ENCODE measurements at places on chromosomes 5 and 9.

GRCh38 chr9:70668751-70669150 lies 254.3 kb upstream of the KLF9 start:
- DNase-seq = no peak

GRCh38 chr9:114271556-114272510 lies 51.1 kb upstream of the ORM1 start:
- DNase-seq = no peak

DNA sequence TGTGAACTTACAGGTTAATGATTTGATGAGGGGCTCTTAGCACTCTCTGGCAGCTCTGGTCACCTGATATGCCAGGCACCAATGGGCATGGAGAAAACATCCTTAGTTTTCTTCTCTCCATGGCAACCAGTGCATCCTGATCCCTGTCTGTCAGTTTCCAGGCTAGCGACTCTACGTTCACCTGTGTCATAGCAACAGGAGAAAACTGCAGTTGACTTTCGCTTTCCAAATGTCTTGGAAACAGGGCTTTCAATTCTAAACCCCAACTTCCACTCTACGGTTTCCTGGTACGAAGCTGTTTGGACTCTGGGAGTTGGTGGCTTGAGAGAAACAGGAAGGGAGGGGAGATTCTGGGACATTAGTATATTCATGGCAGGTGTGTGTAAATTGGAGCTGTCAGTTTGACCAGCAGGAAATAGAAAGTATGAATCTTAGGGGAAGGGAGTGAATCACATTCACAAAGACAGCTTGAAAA lies 74.4 kb downstream of the SLC28A3 start:
- no peak for DNase-seq

- no peak for DNase-seq
Measured at GRCh38 chr5:82513738-82514137, 235.6 kb upstream of the RPS23 start.

GRCh38 chr5:54249210-54250028 lies 61.0 kb downstream of the ARL15 start:
- DNase-seq = no peak

GRCh38 chr9:18783909-18784308 lies 249.1 kb downstream of the SAXO1 start:
- DNase-seq = no peak

DNA sequence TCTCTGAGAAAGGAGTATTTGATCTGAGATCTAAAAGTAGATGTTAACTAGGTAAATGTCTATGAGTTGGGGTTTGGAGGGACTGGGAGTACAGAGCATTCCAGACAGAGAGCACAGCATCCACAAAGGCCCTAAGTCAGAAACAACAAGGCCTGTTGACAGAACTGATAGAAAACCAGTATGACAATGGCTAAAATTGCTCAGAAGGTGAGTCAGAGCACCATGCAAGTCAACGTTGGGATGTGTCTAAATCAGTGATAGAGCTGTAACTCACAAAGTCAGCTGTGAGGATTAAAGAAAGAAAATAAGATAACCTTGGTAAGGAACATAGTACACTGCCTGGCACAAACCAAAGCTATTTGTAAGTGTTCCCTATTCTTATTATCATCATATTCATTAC lies 124.0 kb downstream of the CETN3 start:
- DNase-seq = no peak

DNA sequence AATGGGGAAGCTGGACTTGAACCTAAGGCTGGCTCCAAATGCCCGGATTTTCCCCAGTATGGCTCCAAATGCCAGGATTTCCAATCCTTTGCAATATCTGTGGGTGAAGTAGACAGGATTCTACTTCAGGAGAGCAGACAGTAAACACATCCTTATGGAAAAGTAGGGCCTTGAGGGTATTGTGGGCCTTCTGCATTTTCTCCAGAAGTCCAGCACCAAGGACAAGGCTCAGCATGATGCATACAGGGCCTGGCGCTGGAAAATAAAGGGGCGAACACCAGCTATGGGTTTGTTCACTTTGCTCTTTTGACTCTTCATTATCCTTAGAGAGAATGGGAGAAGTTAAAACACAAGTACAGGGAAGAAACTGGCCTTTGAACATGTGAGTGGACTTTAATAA lies 347.5 kb downstream of the SEMA5A start:
- no peak for DNase-seq

DNA sequence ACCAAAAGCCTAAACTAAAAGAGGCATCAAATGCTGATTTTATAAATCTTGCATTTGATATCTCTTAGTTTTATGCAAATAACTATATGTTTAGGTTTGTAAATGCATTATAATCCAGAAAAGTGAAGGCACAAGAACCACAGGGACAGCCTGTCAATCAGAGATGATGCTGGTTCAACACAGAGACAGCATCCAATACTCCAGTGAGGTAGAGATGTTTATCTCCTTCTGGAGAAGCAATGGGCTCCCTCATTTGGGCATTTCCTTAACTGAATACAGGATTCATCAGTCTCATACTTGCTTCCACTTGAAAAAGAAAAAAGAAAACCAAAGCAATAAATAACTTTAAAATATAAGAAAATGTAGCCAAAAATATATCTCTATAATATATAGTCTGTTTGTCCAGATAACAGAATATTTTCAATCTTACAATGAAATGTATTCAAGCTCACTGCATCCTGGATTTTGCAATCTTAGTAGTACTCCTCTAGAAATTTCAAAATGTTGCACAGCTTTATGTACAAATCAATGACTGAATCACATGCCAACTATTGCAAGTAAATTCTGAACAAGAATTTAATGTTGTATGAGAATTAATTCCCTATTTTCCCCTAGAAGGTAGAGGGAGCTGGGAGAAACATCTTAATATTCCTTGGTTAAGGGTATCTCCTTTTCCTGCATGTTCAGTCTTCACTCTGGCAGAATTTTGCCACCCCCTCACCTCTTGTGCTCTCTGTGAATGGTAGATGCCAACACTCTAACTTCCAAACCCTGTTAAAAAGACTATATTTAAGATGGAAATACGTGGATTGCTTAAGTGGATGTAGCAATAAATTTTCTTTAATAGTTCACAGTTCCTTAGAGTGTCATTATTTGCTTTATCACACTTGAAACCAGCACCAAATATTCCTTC lies 191.1 kb upstream of the GAS1 start:
- DNase-seq = no peak

GRCh38 chr5:43432486-43433375 lies 20.5 kb upstream of the CCL28 start:
- no peak for DNase-seq

DNA sequence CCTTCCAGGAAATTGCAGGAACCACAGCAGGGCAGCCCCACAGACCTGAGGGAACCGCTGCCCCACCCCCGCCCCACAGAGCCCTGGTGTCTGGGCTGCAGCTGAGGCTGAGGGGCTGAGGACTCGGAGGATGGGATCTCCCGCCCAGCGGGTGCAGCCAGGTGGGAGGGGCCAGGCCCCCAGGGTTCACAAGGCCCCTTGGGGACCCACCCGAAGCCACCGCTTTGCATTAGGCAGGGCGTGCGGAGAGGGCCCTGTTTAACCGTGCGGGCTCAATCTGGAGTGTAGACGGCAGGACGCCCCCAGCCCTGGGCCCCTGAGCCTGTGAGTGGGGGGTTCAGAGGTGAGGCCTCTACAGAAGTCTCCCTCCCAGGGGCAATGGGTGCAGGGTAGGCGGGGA lies 10.8 kb downstream of the NOTCH1 start:
- no peak for DNase-seq

Data from stimulated activated CD8-positive, alpha-beta memory T cell treated with anti-CD3 and anti-CD28 coated beads, Interleukin-4, amount 100 ng/mL, for 1 hour (primary cell).